ENCODE measurements at places on chromosomes 3 and 15.

DNA sequence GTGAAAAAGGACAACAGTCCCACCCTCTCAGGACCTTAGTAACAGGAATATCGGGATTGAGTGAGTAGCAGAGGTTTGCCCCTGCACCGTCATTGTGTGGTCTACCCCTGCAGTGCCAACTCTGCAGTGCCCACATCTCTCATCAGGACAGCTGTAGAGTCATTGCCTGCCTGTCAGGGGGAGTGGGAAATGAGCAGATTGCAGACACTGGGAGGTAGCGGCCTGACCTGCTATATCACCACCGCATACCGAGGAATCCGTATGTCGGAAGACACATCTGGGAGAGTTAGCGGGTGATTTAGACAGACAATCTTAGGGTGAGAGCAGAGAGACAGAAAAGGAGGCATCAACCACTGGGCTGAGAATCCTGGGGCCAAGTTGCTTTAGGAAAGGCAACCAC lies 218.1 kb downstream of the EPHB1 start:
- no peak for DNase-seq

GRCh38 chr3:166052440-166052839 lies 215.2 kb upstream of the BCHE start:
- no peak for DNase-seq

DNA sequence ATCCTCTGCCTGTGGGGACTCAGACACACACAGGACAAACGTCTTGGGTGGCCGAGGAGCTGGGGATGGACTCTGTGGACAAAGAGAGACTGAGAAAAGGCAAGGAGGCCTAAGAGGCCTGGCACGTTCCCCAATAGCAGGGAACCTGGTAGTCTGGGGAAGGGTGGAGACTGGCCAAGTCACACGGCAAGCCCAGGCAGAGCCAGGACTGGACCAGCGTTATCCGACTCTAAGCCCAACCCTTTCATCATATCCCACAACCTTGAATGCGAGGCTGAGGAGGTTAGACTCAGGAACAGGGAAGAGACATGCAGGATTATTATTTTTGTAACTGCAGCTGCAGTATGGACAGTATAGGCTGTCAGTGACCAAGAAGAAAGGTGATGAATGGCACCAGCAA lies 53.4 kb downstream of the SLC6A11 start:
- no peak for DNase-seq

- no peak for DNase-seq
These were observed 105.2 kb downstream of the EPHA3 start for GRCh38 chr3:89212619-89213018.

- DNase-seq = no peak
These were observed 48.6 kb downstream of the CHST2 start for GRCh38 chr3:143167969-143168854.

GRCh38 chr3:73254062-73254461 lies 192.6 kb downstream of the EBLN2 start:
- no peak for DNase-seq

DNA sequence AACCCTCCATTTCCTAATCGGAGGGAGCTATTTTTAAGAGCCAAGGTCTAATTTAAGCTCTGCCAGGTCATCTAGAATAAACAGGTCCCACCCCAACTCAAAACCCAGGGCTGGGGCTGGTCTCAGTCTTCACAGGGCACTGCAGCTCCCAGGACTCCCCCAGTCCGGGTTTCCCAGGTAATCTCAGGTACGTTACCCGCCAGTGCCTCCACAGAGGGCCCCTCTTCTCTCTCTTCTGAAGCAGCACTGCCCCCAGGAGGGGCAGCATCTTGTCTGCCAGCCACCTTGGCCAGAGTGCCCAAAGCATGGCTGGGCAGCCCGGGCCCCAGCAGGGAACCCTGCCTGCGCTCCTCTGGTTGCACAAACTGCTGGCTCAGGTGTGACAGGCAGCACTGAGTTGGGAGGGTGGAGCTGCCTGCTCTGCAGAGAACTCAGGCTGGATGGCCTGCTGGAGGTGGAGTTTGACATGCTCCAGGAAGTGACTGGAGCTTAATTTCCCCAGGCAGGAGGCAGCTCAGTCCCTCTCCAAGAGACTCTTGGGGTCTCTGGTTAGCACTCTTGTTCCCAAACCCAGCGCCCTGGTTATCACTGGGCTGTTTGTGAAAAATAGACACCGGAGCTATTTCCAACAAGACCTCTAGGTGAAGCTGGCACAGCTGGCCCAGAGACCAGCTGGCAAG lies at the start of gene PLA2G4F:
Gene PLA2G4F, minus strand, starts transcription at position 394 of the 680 bp plus-strand sequence. Its CDS starts 87 bp downstream, at position 307.
- DNase-seq = no peak

- DNase-seq = no peak
These were observed 123.2 kb downstream of the LRRK1 start for GRCh38 chr15:101042320-101042719.

DNA sequence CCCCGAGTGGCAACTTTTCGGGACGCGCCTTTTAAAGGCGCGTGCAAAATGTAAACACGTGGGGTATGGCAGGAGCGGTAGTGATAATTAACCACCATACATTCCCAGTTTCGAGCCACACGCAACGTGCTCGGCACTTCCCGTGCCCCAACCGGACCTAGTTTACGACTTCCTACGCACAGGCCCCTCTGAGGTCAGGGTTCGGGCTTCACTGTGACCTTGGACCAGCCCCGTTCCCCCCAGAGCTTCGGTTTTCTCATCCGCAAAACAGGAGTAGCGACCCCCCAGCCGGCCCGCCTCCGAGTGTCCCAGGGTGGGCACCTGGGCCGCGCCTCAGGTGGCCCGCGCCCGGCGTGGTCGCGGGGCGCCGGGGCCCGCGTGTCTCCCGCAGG lies 451 bp downstream of the CHCHD4 start:
- peak; percentile 48 for DNase-seq

DNA sequence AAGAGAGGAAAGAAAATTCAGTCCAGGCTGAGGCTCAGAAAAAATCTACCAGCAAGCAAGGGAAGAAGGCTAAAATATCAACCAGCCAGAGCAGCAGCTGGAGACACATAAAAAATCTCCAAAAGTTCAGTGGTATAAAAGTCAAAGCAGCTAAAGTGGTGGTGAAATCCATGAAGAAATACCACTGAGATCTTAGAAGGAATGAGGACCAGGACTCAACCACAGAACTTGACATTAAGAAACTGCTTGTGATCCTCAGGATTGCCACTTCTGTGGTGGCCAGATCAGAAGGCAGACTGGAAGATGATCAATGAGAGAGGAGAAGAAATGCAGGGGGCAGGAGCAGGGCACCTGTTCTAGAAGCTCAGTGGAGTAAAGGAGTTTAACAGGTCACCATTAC lies 22.5 kb downstream of the CNTN3 start:
- no peak for DNase-seq

DNA sequence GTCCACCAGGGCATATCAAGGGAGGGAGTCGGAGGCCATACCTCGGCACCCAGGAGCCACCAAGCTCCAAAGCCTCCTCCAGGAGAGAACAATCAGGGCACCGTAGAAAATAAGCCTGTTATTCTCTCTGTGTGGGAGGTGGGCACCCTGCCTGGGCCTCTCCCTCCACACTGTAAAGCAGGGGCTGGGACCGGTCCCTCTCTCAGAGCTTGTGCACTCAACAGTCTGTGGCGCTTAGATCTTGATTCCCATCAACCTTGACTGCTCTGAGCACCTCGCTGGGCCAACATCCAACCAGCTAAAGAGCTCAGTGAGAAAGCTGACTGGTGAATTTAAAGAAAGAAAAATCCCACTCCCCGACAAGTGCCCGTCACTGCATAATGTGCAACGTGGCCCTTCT lies 53.0 kb downstream of the PCSK6 start:
- no peak for DNase-seq

DNA sequence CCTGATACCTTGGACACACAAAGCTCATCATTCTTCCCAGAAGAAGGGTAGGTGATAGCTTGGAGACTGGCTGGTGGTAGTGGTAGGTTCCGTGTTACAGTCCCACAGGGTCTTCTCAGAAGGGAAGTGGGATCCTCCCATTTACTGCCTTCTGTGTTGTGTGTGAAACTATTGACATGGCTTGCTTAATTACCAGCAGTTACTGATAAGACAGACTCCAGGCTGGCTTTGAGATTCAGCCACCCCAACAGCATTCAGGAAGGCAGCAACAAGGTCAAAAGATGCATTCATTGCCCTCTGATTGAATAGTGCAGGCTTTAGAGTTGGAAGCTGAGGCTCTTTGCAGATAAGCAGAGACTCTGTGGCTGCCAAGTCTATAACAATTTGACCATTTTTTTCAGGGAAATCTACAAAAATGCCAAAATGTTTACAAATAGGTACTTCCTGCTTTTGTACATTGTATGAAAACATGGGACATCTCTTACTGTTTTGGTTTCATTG lies 7.7 kb downstream of the ARNT2 start:
- no peak for DNase-seq

DNA sequence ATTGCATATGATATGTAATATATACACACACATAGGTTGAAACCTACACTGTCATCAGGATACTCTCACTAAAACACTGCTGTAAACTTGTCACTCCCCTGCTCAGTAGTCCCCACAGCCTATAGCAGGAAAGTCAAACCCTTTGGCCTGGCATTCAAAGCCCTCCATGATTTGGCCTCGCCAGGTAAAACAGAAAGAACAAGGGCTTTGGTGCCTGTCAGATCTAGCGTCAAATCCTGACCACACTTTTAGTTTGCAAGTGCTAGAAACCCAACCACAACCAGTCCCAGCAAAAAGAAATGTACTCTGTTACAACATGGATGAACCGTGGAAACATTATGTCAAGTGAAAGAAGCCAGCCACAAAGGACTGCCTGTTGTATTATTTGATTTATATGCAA lies 11.4 kb downstream of the CRABP1 start:
- no peak for DNase-seq

DNA sequence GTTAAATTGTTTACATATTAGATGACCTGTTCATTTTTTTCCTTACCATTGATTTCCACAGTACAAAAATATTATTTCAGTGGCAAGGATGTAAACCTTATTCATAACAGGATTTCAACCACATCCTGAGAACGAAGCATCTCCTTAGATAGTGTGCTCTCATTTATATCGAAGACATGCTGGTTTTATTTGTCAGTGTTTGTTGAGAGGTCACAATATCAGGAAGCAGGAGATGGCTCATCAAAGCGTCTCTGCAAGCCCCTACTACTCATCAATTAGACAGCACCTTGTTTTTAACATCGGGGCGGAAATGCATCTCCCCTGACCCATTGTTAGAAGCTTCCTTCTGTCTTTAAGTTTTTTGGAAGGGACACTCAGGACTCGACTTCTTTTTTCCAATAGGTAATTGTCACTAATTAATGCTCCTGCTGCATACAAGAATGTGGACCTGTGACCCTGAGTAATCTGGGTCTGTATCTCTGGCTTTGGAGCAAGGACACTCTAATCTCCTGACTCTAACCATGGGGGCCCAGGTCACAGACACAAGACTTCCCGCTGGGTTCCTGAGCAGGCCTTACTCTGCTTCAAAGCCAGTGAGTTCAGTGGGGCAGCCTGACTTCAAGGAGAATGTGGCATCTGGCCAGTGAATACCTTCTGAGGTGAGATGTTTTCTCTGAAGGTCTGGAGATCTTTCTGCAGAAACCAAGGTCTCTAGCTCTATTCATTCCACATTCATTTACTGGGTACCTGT lies 50.3 kb downstream of the MECOM start:
- DNase-seq = no peak

DNA sequence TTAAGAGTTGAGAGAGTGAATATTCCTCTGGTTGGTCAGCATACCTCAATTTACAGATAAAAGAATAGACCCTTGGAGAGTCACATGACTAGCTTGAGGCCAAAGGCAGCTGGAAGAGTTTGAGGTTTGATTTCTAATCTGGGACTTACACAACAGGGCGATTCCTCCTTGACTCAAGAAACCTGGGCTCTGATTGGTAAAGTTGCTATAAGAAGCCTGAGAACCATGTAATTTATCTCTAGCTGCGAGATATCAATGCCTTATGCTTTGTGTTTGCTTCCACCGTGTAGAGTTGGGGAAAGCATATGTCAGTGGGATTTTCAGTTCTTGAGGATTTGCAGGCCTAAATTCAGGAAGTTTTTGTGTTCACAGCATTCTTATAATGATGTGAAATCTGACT lies 206.0 kb downstream of the KLHL25 start:
- DNase-seq = no peak

- no peak for DNase-seq
These were observed 25.5 kb downstream of the SLC12A8 start for GRCh38 chr3:125186800-125187598.

DNA sequence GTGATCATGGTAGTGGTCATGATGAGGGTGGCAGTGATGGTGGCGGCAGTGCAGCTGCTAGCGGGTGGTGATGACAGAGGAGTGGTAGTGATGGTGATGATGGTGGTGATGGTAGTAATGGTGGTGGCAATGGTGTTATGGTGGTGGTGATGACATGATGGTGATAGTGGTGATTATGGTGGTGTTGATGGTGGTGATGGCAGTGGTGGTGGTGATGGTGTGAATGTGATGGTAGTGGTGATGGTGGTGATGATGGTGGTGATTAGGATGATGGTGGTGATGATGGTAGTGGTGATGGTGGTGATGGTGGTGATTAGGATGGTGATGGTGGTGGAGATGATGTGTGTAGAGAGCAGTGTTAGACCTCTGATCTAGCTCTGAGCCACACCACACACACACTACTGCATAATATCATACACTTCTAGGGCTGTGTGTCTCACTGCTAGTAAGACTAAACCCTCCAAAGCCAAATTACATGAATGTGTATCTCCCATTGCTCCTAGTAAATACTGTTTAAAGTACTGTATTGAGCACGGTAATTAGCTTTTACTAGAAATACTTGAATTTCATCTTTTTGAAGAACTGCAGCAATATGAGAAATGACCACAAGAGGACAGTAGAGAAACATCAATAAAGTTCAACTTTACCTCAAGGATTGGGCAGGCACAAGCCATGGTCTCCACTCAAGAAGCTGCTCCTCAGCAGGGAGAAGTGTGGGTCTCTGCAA lies 28.8 kb downstream of the TMED3 start:
- DNase-seq = no peak
